ENCODE measurements at places on chromosomes 4 and X.

- DNase-seq, result no peak
These were observed 314.8 kb downstream of the IQCM start for GRCh38 chr4:149500806-149501205.

GRCh38 chr4:73343432-73343831 is 60.7 kb upstream of the ALB start:
- no peak for DNase-seq

DNA sequence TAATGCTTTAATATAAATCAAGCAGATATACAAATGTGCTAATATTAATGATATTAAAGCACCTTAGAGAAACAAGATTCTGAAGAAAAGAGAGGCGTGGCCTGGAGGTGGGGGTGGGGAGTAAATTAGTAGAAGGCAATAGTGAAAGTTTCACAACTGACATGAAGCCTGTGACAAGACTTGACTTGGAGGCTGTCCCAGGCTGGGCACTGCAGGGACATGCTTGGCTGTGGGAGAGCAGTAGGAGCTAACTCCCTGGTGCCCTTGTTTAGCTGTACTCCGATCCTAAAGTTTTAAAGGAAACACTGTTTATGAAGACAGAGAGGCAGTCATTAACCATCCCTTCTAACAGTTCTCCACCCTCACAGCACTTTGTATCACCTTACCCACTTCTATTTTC is 239.0 kb upstream of the MAB21L2 start:
- no peak for DNase-seq

GRCh38 chr4:8870647-8871416 is 807 bp downstream of the HMX1 start:
- no peak for DNase-seq

DNA sequence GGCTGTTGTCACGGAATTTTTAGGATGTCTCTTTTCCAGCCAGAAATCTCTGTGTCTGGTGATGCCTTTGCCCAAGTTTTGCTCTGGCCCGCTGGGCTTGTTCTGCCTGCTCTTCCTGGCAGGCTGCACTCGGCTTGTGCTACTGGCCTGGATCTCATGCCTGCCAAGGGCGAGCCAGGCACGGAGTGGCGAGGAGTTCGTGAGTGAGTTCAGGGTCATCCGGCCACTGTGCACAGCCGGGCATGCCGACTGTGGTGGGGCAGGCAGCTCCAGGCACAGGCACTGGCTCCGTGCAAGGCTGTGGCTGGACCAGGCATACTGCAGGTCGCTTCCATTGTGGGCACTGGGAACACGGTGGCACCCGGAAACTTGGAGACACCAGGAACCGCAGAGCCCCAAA is 129.1 kb downstream of the ARHGAP10 start:
- no peak for DNase-seq

DNA sequence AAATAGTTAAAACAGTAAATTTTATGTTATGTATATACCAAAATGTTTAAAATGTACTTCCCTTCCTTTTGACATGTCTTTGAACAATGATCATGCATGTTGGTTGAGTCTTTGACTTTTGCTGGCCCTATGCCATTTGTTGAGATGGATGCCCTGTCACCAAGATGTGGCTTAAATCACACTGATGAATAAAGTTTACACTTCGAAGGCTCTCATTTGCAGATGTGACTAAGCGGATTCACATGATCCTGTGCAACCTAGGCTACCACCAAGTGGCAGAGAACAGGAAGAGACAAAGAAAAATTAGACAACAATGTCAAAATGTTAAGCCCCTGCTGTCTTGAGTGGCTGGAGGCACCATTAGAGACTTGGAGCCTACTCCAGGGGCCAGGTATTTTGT is 139.9 kb downstream of the RAB28 start:
- no peak for DNase-seq

DNA sequence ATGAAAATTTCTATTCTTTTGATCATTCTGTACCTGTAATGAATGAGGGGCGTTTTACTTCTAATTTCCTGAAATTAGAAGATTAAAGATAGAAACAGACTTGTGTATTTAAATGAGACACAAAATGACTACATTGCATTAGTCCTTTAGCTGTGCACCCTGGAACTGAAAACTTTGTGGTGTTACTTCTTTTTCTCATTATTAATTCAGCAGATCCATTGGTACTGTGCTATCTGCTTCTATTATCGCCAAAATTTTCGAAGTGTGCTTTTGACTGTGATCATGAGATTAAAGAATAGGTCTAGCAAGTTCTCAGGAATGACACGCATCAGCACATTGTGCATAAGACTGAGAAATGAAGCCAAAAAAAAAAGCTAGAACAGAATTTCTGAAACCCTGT is 1938.9 kb upstream of the TENM3 start:
- DNase-seq, result no peak

GRCh38 chr4:188078116-188078515 is 31.3 kb downstream of the TRIML2 start:
- no peak for DNase-seq
